Heart right ventricle (tissue), 16 donors: ENCODE measurements at places on chromosomes 2 and 18.

- no peak for DNase-seq
Observed at GRCh38 chr2:9163306-9164111, 43.1 kb upstream of the ASAP2 start.

GRCh38 chr2:7034303-7034702, 117.1 kb downstream of the RNF144A start:
- no peak for DNase-seq

GRCh38 chr2:20962939-20963557, 80.8 kb downstream of the APOB start:
- peak; percentile 57 for DNase-seq

DNA sequence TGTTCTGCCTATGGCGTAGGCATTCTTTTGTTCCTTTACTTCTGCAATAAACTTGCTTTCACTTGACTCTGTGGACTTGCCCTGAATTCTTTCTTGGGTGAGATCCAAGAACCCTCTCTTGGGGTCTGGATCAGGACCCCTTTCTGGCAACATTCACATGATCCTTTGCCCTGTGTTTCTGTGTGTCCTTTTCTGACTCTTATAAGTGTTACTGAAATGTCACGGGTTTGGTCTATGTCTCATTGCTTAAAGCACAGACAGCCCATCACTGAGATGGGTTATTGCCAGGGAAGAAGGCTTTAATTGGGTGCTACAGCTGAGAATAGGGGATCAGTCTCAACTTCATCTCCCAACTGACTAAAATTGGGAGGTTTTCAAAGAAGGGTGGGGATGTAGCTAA, 110.9 kb upstream of the XPO1 start:
- DNase-seq: no peak

- no peak for DNase-seq
Observed at GRCh38 chr18:38454764-38455469, 889.3 kb upstream of the CELF4 start.

DNA sequence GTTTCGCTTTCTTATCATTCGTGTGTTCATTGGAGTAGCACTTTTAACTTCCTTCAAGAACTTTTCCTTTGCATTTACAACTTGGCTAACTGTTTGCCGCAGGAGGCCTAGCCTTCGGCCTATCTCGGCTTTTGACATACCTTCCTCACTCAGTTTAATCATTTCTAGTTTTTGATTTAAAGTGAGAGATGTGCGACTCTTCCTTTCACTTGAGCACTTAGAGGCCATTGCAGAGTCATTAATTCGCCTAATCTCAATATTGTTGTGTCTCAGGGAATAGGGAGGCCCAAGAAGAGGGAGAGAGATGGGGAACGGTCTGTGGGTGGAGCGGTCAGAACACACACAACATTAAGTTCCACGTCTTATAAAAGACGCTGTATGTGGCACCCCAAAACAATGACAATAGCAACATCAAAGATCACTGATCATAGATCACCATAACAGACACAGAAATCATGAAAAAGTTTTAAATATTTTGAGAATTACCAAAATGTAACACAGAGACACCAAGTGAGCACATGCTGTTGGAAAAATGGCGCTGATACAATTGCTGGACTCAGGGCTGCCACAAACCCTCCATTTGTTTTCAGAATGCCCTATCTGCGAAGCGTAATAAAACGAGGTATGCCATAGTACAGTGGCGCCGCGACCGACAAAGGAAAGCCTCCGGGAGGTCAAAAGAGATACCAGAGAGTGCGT, 553 bp downstream of the TIGD1 start:
- no peak for DNase-seq

DNA sequence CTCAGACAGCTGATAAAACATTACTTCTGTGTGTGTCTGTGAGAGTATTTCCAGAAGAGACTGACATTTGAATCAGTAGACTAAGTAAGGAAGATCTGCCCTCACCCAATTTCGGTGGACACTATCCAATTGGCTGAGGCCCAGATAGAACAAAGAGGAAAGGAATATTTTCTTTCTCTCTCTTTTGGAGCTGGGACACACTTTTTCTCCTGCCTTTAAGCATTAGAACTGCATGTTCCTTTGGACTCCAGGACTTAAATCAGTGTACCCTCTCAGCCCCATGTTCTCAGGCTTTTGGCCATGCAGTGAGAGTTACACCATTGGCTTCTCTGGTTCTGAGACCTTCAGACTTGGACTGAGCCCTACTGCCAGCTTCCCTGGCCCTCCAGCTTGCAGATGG, 3.3 kb upstream of the SRBD1 start:
- no peak for DNase-seq

- no peak for DNase-seq
Observed at GRCh38 chr2:192254444-192254843, 59.7 kb upstream of the TMEFF2 start.

- no peak for DNase-seq
Observed at GRCh38 chr18:75400366-75400765, 27.1 kb downstream of the SMIM21 start.

GRCh38 chr2:232547991-232548390, 2.4 kb downstream of the TIGD1 start:
- DNase-seq: no peak

- DNase-seq: no peak
Observed at GRCh38 chr2:163878718-163879117, 142.9 kb upstream of the FIGN start.

- peak; percentile 22 for DNase-seq
Observed at GRCh38 chr2:173218326-173219056, 136.2 kb upstream of the CDCA7 start.

- DNase-seq: no peak
Observed at GRCh38 chr2:60706021-60706420, 50.0 kb upstream of the PAPOLG start.
